ENCODE measurements at places on chromosomes 16 and 17.

GRCh38 chr17:38897176-38897575, 27.3 kb downstream of the LASP1 start:
- no peak for DNase-seq

DNA sequence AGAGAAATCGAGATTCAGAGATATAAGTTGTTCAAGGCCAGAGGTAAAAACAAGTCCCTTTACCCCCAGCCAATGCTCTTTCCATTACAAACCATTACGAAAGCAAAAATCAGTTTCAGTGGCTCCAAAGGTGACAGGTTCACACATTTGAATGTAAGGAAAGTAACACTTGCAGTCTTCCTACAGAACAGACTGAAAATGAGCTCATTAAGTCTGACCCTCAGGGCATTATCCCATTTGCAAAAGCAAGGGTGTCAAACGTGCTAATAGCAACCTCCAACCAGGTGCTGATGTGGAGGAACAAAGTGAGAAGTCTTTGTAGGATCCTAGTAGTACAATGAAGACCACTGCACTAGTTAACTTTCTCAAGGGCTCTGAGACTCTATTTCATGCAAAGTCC, 65.2 kb downstream of the XPO6 start:
- DNase-seq, result no peak

DNA sequence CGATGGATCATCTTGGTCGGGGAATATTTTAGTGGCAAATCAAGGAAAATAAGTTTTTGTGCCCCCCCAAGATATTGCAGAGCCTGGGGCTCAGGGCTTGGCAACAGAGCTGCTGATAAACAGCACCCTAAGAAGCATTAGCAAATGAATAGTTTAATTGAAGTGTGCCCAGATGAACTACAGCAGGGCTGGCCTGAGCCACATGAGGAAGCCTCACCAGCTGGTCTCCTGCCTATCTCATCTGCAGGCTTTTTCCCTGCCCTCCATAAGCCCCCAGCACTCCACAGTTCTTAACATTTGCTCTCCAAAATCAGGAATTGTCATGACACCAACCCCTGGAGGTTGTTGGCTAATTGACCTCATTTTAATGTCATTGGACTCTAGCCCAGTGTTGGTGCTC, 480.2 kb downstream of the HS3ST3B1 start:
- DNase-seq, result no peak

GRCh38 chr17:75114552-75115314, 5.0 kb downstream of the ARMC7 start:
- DNase-seq, result no peak

- no peak for DNase-seq
These were observed 7.1 kb upstream of the LASP1NB start for GRCh38 chr17:38918129-38918913.

GRCh38 chr16:12802661-12803060, 1.0 kb downstream of the CPPED1 start:
- no peak for DNase-seq

DNA sequence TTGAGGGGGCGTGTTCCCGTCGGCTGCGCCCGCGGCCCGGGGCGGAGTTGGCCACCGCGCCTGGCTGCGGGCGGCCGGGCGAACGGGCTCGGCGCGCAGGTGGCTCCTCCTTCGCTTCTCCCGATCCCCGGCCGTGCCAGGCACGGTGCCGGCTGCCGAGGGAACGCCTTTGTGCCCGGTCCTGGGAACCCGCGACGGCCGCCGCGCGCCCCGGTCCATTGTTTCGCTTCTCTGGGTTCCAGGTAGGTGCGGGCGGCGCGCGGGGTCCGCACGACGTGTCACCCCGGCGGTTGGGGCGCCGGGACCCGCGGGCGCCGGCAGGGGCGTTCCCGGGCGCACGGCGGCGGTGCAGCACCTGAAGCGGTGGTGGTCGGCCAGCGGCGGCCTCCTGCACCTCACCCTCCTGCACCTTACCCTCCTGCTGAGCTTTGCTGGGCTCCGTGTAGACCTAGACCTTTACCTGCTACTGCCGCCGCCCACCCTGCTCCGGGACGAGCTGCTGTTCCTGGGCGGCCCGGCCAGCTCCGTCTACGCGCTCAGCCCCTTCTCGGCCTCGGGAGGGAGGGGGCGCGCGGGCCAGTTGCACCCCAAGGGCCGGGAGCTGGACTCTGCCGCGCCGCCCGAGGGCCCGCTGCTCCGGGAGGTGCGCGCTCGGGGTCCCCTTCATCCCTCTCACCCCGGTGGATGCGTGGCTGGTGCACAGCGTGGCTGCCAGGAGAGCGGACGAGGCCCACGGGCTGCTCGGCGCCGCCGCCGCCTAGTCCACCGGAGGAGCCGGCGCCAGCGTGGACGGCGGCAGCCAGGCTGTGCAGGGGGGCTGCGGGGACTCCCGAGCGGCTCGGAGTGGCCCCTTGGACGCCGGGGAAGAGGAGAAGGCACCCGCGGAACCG, 99.9 kb downstream of the EFCAB13 start:
- no peak for DNase-seq

DNA sequence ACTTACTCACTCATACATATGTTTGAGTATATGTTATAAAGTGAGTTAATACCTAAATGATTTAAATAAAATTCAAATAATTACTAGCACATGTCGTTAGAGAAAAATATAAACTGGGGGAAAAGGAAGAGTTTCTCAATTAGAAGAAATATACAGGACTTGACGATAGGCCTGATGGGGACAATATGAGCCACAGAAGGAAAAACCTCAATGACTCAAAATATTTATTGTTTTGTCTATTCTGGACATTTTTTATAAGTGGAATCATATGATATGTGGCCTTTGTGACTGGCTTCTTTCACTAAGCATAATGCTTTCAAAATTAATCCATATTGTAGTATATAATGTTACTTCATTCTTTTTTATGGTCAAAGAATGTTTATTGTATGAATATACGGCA, 339.2 kb upstream of the PMFBP1 start:
- DNase-seq, result no peak

DNA sequence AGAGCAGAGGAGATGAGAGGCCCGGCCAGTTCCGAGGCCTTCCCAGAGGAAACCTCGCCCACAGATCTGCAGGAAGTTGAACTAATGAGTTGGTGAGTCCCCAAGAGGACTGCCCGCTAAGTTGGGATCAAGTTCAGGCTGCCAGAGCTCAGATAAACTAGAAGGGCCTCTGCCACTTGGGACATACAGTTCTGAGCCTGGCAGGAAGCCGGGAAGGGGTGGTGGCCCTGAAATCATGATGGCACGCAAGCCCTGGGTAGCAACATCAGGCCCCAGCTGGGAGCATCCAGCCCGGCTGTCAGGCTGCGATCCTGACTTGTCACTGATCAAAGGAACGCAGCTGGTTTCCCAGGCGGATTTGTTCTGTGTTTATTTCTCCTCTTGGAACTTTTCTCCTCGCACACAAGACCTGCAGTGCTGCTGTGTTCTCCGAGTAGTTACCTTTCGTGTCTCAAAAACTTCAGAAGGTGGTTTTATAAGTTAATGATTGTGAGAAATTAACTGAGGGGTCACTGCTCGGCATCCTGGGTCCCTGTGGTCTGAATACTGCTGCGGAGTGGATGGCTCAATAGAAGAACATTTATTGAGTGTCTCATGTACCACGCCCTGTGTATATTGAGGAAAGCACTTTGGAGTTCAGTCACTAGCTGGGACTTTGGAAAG, 8.0 kb upstream of the WFDC1 start:
- DNase-seq, result no peak

DNA sequence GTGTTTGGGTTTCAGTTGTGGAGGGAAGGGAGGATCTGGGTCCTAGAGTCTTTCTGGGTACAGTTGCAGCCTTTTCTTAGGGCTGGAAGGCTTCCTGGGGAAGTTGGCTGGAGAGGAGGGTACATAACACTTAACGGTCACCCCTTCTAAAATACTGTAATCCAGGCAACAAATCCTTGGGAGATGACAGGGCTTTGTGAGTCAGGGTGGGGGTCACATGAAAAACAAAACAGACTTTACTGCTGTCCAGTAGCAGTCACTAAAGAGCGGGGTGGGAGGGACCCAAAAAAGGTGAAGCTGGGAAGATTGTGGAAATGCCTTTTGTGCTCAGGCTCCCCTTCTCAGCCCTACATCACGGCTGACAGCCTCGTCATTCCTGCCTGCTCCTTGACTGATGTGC, 6.3 kb downstream of the SAP30BP start:
- DNase-seq, result no peak

DNA sequence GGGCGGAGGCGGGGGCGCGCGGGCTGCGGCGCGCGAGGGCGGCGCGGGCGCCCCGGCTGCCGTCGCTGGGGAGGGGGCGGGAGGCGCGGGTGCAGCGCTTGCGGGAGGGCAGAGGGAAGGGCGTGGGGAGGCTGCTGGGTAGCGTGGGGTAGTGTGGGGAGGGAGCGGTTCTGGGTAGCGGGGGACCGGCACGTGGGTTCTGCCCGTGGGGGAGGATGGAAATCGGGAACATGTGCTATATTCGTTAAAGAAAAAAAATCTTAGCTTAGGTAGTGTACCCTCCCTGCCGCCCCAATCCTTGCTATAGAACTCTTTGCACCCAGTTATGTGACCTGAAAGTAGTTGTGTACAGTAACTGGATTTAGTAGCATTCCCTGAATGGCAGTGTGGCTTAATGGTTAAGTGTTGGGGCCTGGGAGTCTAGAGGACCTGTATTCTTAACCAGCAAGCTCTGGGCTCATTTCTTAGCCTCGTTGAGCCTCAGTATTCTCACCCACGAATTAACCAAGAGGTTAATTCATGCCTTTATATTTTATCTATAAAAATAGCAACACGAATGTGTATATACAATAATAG, 646 bp downstream of the RABEP1 start:
- DNase-seq, result no peak

GRCh38 chr17:47131761-47132160, 57.3 kb downstream of the CDC27 start:
- DNase-seq, result no peak

- no peak for DNase-seq
These were observed 8.1 kb downstream of the ADAD2 start for GRCh38 chr16:84199097-84199496.

DNA sequence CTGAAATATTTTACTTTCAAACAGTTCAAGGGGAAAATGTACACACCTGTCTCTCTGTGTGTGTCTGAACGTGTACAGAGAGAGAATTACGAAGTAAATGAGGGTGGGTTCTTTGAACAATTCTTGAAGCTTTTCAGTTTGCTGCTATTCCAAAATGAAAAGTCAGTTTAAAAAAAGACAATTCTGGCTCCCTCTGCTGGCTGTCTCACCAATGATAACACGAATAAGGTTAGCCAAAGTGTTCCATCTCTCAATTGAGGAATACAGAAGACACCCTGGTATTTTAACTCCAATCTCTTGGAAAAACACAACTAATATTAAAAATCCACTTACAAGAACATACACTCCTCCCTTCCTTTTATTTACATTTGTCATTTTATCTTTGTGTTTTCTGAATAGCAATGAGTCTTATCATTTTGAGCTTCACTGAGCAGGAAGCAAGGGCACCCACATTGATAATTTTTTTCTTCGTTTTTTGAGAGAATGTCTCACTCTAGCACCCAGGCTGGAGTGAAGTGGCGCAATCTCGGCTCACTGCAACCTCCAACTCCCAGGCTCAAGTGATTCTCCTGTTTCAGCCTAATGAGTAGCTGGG, 20.5 kb downstream of the EFTUD2 start:
- no peak for DNase-seq

GRCh38 chr16:1378804-1379303, 27.1 kb downstream of the GNPTG start:
- DNase-seq, result no peak

DNA sequence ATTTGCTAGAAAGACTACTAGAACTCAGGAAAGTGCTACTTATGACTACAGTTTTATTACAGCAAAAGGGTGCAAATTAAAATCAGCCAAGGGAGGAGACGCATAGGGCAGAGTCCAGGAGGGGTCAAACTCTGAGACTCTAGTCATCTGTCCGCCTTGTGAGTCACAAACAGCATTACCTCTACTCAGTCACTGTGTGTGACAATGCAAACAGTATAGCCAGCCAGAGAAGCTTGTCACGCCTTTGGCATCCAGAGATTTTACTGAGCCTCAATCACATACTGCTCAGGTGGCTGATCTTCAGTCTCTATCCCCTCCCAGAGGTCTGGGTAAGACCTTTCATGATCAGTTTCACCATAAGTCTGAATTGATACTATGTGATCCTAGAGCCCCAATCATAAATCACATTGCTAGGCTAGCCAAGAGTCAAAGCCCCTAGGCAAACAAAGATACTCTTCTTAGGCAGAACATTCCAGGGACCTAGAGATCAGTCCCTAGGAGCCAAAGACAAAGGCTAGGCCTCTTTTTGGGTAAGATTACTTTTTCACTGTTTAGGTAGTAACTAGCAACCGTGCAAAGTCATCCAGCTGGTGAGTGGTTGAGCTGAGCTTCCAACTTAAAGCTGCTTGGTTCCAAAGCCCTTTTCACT, 48.8 kb upstream of the CLEC19A start:
- no peak for DNase-seq

DNA sequence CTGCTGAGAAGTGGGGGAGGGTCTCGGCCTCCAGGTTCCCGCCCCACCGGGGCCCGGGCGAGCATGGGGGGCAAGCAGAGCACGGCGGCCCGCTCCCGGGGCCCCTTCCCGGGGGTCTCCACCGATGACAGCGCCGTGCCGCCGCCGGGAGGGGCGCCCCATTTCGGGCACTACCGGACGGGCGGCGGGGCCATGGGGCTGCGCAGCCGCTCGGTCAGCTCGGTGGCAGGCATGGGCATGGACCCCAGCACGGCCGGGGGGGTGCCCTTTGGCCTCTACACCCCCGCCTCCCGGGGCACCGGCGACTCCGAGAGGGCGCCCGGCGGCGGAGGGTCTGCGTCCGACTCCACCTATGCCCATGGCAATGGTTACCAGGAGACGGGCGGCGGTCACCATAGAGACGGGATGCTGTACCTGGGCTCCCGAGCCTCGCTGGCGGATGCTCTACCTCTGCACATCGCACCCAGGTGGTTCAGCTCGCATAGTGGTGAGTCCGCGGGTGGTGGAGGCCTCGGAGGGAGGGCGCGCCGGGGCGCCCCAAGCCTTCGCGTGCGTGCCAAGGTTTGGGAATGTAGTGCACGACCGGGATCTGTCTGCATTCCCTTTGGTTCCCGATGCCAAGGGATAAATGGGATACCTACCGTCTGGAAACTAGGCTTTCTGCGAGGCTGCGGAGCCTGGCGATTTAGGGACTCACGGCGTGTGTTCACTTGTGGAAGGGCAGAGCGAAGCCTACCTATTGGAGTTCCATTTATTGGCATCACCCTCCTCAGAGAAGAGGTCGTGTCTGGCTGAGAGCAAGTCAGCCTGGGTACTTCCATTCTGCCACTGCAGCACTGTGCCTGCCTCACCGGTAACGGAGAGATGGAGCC, 1.0 kb downstream of the ZNRF1 start:
- DNase-seq, result no peak

- DNase-seq, result no peak
These were observed 80.8 kb upstream of the CRHR1 start for GRCh38 chr17:45703348-45703747.

DNA sequence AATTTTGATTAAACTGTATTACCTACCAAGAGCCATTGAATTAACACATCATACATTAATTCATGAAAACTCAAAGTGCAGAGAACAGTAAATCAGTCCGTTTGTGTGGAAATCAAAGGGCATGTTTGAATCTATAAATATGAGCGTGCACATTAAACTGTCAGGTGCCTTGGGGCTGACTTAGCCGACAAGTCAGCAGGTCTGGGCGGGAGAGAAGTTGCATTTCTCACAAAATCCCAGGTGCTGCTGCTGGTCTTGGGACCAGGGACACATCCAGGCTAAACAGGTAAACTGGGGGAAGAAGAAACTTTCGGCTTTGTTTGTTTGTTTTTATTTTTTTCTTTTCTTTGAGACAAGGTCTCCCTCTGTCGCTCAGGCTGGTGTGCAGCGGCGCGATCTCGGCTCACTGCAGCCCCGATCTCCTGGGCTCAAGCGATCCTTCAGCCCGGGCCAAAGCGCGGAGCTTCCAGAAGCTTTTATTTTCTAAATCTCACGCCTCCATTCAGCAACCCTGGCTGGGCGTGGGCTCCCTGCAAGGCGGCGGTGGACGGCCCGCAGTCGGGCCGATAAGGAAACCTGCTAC, 213.9 kb downstream of the MRTFB start:
- DNase-seq, result no peak
